ENCODE measurements at places on chromosomes 5 and 9.

DNA sequence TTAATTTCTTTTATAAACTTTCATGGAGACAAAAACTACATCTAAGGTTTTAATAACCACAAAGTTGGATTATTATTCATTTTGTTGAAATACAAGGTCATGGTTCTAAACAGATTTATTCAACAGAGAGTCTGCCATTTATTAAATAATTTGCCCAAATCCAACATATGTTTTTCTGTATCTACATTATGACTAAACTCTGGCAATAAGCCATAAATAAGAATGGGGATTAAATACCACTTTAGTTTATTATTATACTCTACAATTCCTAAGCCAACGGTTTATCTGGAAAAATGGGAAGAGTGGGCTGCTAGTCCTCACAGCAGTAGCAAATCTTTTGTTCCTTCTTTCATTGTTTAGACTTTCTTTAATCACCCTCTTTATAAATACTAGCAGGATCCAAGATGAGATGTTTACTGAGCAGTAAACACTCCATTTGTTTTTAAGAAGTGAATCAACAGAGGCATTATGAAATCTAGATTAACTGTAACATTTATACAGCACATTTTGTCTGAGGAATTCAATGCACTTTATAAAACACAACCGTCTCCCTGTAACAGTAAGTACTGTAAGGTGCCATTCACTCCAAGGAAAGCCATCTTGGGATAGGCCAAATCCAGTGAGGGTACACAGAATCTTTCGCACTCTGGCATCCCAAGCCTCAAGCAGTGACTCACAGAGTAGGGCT lies 89.7 kb downstream of the DROSHA start:
- DNase-seq: no peak

DNA sequence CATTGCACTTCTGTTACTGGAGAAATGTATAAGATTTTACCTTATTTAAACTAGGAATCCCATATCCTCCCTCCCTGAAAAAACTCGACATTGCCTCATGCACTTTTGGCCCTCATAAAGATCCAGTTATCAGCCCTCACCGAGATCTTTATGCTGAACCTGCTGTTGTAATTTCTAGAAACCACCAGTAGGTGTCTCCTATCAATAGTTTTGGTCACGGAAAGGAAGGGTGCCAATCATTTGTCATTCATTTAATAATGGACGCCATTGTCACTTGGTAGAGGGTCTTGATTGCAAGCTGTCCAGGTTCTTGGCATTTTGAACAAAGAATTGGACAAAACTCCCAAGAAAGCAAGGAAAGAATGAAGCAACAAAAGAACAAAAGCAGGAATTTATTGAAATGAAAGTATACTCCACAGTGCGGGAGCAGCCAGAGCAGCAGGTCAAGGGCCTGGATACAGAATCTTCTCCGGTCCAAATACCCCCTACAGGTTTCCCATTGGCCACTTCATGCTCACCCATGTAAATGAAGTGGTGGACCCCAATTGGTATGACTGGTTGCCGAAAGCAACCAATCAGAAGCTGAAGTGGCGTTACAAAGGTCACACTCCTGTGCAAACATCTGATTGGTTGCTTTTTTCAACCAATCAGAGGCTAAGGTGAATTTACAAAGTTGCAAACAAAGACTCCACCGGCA lies 524.3 kb downstream of the PSAT1 start:
- no peak for DNase-seq

DNA sequence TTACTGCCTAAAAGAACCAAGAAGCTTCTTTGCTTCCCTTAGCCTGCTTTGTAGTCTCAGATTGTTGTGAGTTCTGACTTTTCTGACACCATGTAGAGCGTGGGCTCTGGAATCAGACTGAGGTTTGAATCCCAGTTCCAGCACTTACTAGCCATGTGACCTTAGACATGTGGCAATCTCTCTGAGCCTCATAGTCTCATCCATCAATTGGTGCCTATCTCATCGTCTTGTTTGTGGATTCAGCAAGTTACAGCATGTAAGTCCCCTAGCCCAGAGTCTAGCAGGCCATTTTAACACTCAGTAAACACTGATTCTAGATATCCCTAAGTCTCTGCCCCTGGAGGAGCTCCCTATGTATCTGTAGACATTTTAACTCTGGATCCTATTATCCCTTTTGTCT lies 94.7 kb downstream of the ANGPTL2 start:
- no peak for DNase-seq

GRCh38 chr9:37371565-37372464 lies 50.7 kb upstream of the GRHPR start:
- DNase-seq: no peak
